Endothelial cell (in vitro differentiated cells): ENCODE measurements at places on chromosomes 1 and 21.

- no peak within 1 kb of the TSS for H3K27ac ChIP-seq
- H3K4me1 ChIP-seq = peaks cover 13% of the 10 kb centered on the region
- H3K27me3 ChIP-seq = peaks cover 27% of the 10 kb centered on the region
- peaks cover 30% of the 10 kb centered on the region for H3K36me3 ChIP-seq
- peak within 1 kb of the TSS; percentile 62 for H3K4me3 ChIP-seq
- peak; percentile 98 for DNase-seq
Measured at GRCh38 chr1:156920233-156921052, at the start of gene LRRC71. Gene LRRC71 (plus strand): TSS chr1:156920632. CDS start chr1:156920804, 172 bp downstream.

- DNase-seq = no peak
- H3K4me1 ChIP-seq = no peaks in the 10 kb centered on the region
- no peak overlapping the region for H3K27ac ChIP-seq
- H3K36me3 ChIP-seq = no peaks in the 10 kb centered on the region
- no peaks in the 10 kb centered on the region for H3K27me3 ChIP-seq
Measured at GRCh38 chr1:184025242-184025675, 12.3 kb downstream of the COLGALT2 start.

GRCh38 chr1:192342842-192343241 is 26.1 kb downstream of the RGS21 start:
- no peaks in the 10 kb centered on the region for H3K27me3 ChIP-seq
- no peaks in the 10 kb centered on the region for H3K36me3 ChIP-seq
- no peak overlapping the region for H3K4me3 ChIP-seq
- H3K4me1 ChIP-seq = no peaks in the 10 kb centered on the region
- H3K27ac ChIP-seq = no peak overlapping the region

- H3K4me3 ChIP-seq = no peak overlapping the region
- no peak overlapping the region for H3K27ac ChIP-seq
- H3K4me1 ChIP-seq = peaks cover 4% of the 10 kb centered on the region
- no peaks in the 10 kb centered on the region for H3K36me3 ChIP-seq
- no peak for DNase-seq
- peaks cover 3% of the 10 kb centered on the region for H3K27me3 ChIP-seq
Measured at GRCh38 chr1:170714163-170714562, 50.2 kb downstream of the PRRX1 start.

DNA sequence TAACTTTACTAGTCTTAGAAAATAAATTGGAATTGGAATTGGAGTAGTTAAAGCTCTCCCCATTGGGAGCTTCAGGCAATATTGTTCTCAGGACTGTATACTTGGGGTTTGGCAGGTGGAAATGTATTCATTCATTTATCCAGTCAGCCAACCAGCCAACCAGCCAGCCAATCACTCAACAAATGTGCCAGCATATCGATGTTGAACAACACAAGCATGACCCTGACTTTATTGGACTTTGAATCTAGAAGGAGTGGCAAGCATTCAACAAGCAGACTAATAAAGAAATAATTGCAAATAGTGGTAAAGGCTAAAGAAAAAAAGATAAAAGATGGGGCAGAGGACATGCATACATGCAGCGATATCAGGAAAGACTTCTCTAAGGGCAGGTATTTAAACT is 55.5 kb upstream of the ZC3H11B start:
- no peak overlapping the region for H3K27ac ChIP-seq
- no peak overlapping the region for H3K4me3 ChIP-seq
- no peaks in the 10 kb centered on the region for H3K27me3 ChIP-seq

DNA sequence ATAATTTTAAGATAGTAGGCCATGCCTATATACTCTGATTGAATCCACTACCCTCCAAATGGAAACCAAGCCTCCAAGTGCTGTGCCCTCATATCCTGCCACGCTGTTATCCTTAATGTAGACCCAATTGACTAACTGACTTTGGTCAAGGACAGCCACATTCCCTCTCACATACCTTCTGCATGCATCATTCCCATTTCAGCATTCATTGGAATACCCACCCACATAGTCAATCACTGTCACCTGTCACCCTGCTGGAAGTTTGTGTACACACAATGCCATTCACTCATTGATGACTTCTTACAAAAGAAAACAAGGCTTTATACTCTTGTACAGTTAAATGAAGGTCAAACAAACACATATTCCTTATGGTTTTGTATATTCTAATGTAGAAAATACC is 221.1 kb upstream of the PBX1 start:
- no peaks in the 10 kb centered on the region for H3K27me3 ChIP-seq
- no peak overlapping the region for H3K4me3 ChIP-seq
- peaks cover under 1% of the 10 kb centered on the region for H3K4me1 ChIP-seq
- no peak for DNase-seq
- H3K27ac ChIP-seq = no peak overlapping the region

DNA sequence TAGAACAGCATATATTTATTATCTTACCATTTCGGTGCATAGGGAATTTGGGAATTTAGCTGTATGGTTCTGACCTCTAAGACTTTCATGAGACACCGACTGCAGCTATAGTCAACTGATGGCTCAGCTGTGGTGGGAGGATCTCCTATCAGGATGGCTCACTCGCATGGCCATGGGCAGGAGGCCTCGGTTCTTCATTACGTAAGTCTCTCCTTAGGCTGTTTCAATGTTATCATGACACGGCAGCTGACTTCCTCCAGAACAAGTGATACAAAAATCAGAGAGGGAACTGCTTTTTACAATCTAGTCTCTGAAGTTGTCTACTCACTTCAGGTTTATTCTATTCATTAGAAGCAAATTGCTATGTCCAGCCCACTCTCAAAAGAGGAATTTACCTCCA is 13.3 kb upstream of the CAPN8 start:
- DNase-seq = no peak
- no peak overlapping the region for H3K4me3 ChIP-seq
- H3K27ac ChIP-seq = no peak overlapping the region

DNA sequence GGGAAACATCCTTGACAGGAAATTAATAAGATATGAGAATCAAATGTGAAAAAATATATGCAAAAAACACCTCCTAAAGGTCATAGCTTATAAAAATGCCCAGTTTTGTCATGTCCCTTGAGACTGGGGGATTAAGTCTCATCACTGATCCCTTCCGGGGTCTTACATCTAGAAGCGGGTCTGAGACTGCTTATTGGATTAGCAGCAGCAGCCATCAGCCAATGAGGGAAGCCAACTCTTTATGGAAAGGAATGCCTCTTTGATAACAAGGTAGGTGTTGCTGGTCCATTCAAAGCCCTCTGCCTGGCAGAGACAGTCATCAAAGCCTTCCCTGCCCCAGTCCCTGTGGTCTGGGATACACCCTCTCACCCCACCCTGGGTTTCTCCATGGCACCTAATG is 3.9 kb upstream of the CACNA1S start:
- peaks cover 19% of the 10 kb centered on the region for H3K27me3 ChIP-seq
- no peaks in the 10 kb centered on the region for H3K36me3 ChIP-seq
- H3K27ac ChIP-seq = no peak overlapping the region
- H3K4me1 ChIP-seq = peaks cover 8% of the 10 kb centered on the region

GRCh38 chr1:17181781-17182464 is 23.0 kb upstream of the PADI1 start:
- H3K36me3 ChIP-seq = no peaks in the 10 kb centered on the region
- no peak for DNase-seq
- H3K4me3 ChIP-seq = no peak overlapping the region
- H3K27me3 ChIP-seq = no peaks in the 10 kb centered on the region
- H3K4me1 ChIP-seq = no peaks in the 10 kb centered on the region
- no peak overlapping the region for H3K27ac ChIP-seq
